Stimulated activated CD4-positive, alpha-beta T cell treated with anti-CD3 and anti-CD28 coated beads, Interleukin-2, amount 100 ng/mL, for 24 hours (primary cell): ENCODE measurements at places on chromosomes 7 and 10.

DNA sequence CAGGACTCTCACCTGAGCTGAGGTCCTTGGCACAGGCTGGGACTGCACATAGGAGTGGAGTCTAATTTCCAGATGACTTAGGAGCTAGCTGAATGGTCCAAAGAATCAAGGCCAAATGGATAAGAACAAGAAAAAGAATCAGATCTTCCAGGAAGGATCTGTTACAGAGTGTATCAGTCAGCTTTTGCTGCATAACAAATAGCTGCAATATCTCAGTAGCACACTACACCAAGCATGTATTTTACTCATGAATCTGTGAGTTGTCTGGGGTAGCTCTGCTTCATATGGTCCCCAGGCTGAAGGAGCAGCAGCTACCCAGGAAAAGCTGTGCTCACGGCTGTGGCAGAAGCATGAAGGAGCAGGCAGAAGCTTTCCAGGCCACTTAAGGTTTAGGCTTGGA lies 60.6 kb upstream of the LOXL4 start:
- DNase-seq = no peak

DNA sequence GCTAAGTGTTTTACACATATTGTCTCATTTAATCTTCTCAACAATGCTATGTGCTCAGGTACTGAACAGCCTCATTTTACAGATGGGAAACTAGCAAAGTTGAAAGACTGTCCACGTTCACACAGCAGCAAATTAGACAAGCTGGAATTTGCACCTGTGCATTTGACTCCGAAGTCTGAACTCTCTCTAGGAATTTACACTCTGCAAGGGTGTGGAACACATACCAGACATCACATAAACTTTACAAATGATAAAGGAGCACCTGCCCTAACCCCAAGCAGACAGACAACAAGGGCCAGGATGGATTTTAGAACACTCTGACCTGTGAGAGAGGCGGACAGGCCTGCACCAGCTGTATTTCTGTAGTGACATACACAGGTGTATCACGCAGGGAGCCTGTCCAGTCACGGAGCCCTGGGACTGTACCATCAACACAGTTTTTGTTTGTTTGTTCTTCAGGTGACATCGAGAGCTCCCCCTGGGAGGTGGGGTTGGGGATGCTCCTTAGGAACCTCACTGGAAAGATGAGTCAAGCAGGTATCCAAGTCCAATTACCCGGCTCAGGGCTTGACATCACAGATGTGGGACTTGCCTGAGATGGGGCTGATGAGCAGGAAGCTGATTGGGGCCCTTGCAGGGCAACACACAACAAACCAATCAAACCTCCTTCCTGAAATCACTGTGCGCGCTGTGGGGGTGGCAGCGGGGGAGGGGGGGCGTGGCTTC lies 31.0 kb downstream of the MKI67 start:
- DNase-seq = peak; percentile 34

DNA sequence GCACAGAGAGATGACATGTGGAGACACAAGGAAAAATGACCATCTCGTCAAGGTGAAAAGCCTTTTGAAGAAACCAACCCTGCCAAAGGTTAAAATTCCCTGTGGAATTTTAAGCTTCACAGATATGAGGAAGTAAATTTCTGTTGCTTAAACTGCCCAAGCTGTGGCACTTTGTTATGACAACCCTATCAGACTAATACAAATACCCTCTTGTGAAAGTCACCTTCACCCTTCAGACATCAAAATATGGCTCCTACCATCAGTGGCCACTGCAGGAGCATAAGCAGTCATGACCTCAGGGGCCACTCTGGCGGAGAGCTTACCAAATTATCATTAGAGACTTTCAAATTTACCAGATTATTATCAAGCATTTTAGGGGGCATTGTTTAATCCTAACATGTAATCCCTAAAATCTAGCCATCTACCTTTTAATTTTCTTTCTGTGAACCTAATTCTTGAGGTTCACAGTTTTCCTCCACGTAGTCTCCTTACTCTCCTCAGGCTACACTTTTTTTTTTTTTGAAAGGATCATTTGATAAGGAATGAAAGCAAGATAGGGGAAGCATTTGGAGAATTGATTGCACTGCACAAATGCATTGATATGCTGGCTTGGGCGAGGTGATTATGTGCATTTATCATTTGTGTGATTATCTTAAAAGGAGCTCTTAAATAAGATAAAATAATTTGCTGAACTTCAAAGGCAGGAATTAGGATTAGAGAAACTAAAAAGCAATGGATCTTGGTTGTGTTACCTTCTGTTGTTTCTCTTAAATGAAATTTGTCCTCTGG lies 90.3 kb downstream of the TMEM168 start:
- DNase-seq = no peak

- DNase-seq = no peak
These were observed 40.0 kb downstream of the FIGNL1 start for GRCh38 chr7:50409856-50410745.

DNA sequence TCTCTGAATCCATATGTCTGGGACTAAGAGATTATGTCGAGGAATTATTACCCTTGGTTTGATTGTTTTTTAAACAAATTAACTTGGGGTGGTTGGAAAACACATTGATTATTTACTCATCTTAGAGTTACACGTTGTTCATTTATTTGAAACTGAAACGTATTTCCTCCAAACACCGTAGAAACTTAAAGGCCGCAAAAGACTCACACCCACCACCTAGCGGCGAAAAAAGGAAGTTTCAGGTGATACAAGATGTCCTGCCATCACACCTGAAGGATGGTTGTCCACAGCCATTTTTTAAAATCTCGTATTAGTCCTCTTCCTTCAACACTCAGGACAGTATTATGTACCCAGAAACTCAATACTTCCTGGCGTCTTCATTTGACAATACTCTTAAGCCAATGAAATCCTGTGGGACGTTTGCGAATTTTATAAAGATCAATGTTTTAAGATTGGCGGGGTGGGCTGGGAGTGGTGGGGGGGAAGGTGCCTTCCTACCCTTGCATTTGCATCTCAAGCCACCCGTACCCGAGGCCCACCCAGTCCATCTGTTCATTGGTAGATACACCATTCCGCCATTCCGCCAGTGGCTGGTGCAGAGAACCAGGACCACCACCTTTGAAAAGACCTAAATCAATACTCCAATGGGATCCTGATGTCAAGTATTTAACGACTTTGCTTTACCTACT lies 1.4 kb upstream of the LCOR start:
- peak; percentile 85 for DNase-seq

GRCh38 chr7:40530292-40530691 lies 395.5 kb downstream of the SUGCT start:
- no peak for DNase-seq

GRCh38 chr10:80600256-80600655 lies 62.6 kb downstream of the SH2D4B start:
- DNase-seq = no peak

DNA sequence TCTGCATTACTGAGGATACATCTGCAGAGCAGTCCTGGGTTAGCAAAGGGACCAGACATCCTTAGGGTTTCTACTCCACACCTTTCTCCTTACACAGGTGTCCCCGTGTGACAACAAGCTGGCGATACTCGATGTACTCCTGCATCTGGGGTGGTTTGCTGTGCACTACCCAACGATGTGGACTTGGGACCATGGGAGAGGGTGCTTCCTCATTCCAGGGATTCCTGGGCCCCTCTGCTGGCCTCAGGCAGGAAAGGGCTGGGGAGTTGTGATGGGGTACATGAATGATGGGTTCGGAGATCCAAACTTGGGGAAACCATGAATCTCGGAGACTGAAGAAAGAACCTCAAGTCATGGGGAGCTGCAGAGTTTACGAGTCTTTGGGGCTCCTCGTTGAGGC lies 179.6 kb upstream of the GALNT17 start:
- DNase-seq = no peak

- no peak for DNase-seq
These were observed 35.3 kb downstream of the DENND2A start for GRCh38 chr7:140605337-140605736.

- no peak for DNase-seq
These were observed 212.6 kb downstream of the PTPRN2 start for GRCh38 chr7:158375034-158375433.

GRCh38 chr10:44949127-44949802 lies 10.3 kb upstream of the RASSF4 start:
- no peak for DNase-seq

GRCh38 chr7:81430761-81431160 lies 339.1 kb downstream of the HGF start:
- no peak for DNase-seq
